ENCODE measurements at places on chromosomes 6 and 20.

GRCh38 chr20:8399947-8400346 is 267.9 kb downstream of the PLCB1 start:
- DNase-seq = no peak

GRCh38 chr6:32096087-32096393 is 13.1 kb downstream of the TNXB start:
- no peak for DNase-seq

- DNase-seq = no peak
Observed at GRCh38 chr6:159193923-159194322, 24.7 kb downstream of the FNDC1 start.

DNA sequence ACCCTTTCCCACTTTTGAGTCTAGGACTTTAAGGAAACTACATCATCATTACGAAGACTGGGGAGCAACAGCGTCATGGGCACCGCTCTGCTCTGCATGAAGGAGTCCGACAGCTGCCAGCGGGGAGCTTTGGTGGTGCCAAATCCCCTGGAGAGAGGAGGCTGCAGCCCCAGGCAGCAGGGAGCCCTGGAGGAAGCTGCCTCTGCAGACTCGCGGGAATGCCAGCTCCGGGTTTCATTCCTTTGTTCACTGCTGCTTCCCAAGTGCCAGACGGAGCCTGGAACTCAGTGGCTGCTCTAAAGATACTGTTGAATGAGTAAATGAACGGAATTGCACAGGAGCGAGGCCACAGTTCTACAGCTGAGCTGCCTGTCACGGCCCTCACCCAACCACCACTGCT is 196.5 kb upstream of the THBS2 start:
- no peak for DNase-seq

DNA sequence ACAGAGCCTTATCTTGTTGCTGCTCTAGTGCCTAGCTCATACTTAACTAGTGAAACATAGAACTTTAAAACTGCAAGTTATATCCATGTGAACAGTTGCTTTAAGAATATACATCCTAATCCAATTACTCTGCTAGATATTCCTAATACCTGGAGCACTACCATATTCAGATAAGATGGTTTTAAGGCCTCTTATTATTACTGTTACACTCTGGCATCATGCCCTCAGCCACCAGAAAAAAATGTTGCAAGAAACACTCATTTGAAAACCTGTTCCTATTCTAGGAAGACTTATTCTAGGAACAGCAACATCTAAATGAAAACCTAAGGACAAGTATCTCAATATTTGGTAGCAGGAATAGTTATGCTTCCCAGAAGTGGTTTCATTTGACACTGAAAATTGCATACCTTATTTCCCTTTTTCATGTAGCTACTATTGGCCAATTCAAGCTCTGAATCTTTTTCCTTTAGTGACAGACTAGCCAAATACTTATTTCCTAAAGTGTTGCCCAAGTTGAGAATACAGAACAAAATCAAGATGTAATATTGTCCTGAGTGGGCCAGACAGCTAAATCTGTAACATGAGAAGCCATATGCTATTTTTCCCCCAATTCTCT is 4.8 kb upstream of the MTFR2 start:
- no peak for DNase-seq

- no peak for DNase-seq
Observed at GRCh38 chr6:170294298-170294730, 3.4 kb upstream of the DLL1 start.

GRCh38 chr6:36700831-36701230 is 3.2 kb downstream of the RAB44 start:
- no peak for DNase-seq

DNA sequence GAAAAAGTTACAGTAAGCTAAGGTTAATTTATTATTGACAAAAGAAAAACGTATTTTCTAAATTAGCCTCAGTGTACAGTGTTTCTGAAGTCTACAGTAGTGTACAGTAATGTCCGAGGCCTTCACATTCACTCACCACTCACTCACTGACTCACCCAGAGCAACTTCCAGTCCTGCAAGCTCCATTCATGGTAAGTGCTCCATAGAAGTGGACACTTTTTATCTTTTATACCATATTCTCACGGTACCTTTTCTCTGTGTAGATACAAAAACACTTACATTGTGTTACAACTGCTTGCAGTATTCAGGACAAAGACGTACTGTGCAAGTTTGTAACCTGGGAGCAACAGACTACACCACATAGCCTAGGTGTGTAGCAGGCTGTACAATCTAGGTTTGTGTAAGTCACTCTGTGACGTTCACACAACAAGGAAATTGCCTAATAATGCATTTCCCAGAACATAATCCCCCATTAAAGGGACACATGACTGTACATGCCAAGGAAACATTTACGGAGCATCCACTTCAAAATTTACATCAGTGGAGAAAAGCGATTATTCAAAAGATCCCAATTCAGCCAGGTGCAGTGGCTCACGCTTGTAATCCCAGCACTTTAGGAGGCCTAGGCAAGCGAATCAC is 133.4 kb downstream of the BANF2 start:
- DNase-seq = no peak

DNA sequence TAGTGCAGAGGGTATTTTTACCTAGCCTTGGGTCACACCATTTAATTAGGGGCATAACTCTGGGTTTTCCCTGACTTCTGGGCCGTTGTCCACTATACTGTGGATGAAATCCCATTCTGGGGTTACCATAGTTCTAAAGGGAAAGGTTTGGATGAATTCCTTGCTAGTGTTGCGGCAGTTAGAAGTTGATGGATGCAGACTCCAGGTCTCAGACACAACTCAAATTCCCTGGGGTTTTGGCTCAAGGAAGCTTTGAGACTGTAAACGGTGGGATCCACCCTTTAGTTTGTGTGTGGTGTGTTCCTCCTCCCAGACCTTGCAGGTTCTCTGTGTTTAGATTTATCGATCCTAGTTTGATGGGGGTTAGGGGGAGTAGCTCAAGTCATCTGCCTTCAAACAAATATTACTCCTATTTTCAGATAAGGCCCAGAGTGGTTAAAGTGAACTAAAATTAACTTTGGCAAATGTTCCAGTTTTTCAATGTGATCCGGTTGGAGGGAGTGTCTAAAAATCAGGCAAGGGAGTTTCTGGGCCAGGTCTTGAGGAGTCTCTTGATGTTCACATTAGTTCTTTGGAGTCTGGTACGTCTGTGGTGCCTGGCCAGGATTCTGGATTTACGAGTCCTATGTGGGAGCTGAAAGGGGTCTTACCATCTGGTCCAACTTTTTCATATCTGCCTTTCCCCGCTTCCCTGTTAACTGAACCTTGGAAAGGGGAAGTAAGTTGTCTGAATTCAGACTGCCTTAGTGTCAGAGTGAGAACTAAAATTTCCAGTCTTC is 1.5 kb downstream of the RALY start:
- no peak for DNase-seq

- no peak for DNase-seq
Observed at GRCh38 chr6:113818578-113818977, 38.6 kb upstream of the MARCKS start.

DNA sequence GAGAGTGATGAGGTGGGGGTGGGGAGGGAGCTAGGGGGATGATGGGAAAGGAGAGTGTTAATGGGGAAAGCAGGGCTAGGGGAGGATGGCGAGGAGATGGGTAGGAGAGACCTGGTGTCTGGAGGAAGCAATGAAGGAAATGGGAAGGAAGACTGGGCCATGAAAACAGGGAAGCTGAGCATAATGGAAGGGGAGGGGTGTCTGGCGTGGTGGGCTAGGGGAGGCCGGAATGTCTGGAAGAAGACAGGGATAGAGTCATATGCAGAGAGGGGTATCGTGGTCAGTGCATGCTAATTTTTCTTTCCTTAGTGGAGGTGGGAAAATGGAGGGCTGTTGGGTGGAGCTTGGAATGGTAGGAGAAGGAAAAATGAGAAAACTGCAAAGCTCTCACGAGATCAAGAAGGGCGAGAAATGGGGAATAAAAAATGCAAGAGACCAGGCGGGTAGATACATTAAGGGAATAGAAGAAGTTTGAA is 423 bp downstream of the KLHDC3 start:
- no peak for DNase-seq

DNA sequence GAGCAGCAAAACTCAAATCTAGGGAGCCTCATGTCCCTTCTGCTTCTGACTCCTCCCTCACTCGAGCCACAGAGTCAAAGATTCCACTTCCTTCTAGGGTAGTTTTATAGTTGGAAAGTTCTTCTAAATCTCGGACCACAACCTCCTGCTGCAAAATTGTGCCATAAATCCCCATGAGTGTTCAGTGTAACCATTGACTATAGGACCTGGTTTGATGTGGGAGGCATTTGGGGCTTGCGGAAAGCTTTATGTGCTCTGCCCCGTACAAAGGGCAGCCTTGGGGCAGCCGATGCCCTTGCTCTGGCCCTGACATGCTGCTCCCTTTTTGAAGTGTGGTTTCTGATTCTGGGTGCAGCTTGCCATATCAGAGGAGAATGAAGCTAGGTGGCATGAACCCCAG is 43.6 kb upstream of the IER3 start:
- no peak for DNase-seq

- DNase-seq = no peak
Observed at GRCh38 chr6:108921547-108922361, 73.5 kb downstream of the ARMC2 start.

DNA sequence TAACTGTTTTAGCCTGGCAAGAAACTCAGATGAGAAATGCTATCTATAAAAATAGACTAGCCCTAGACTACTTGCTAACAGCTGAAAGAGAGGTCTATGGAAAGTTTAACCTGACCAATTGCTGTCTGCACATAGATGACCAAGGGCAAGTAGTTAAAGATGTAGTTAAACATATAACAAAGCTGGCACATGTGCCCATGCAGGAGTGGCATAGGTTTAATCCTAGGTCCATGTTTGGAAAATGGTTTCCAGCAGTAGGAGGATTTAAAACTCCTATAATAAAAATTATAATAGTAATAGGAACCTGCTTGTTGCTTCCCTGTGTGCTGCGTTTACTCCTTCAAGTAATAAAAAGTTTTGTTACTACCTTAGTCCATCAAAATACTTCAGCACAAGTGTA is 51.2 kb upstream of the ADGRF4 start:
- DNase-seq = no peak

DNA sequence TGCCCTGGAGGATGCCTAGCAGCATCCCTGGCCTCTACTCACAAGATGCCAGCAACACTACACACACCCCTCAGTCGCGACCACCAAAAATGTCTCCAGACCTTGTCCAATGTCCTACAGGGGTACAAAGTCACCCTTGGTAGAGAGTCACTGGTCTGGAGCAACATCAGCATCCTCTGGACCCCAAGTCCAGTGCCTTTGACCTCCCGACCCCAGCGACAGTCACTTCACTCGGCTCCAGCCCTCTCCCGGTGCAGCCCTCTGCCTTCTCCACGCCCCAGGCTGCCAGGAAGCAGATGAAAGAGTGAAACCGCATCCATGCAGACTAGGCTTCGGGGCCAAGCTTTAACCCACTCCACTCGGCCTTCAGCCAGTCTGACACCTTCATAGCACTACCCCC is 92.0 kb upstream of the SRSF6 start:
- DNase-seq = no peak

DNA sequence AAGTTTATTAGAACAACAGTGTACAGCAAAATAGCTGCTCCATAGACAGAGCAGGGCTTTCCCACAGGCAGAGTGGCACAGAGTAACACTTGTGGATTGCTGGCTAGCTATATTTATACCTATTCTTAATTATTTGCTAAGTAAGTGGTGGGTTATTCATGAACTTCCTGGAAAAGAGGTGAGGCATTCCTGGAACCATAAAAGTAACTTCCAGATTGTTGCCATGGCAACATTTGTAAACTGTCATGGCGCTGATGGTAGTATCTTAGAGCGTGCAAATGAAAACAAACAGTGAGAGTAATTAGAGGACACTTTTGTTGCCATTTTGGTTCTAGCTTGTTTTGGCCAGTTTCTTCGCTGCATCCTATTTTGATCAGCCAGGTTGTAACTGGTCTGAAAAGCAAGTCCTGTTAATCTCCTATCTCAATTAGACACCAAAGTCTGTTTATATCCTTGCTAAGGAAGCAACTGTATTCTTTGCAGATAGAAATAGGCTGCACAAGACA is 23.9 kb downstream of the DEFB114 start:
- no peak for DNase-seq

- DNase-seq = no peak
Observed at GRCh38 chr6:121835662-121836061, 400.2 kb downstream of the GJA1 start.

Data from activated CD4-positive, CD25-positive, alpha-beta regulatory T cell treated with anti-CD3 and anti-CD28 coated beads, Interleukin-2, amount 50 U/mL, for 72 hours (primary cell).